ENCODE measurements at places on chromosomes 2 and 18.

GRCh38 chr2:127610561-127610960, 35.4 kb upstream of the GPR17 start:
- no peak for DNase-seq

- DNase-seq = no peak
Measured at GRCh38 chr2:138030459-138030858, 66.2 kb downstream of the HNMT start.

- no peak for DNase-seq
Measured at GRCh38 chr2:241795021-241795999, 13.7 kb upstream of the NEU4 start.

DNA sequence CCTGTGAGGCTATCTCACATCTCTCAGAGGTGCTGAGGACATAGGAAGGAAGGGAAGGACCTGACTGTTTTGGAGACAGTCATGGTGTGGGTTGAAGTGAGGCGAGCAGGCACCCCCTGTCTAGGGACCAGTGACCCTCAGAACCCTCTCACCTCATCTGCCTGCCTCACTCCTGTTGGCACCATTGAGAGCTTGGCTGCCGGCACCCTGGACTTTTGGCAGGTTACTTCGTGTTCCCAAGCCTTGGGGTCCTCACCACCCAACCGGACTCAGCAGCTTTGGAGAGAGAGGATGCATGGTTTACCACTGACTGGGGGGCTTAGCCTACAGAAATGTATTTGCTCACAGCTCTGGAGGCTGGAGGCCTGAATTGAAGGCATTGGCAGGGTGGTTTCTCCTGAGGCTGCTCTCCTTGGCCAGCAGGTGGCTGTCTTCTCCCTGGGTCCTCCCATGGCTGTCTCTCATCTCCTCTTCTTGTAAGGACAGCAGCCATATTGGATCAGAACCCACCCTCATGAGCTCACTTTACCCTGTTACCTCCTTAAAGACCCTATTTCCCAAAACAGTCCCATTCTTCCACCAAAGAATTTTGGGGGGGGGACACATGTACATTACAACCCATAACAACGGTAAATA, 142.0 kb downstream of the TSN start:
- DNase-seq = no peak
